GM04504 (cell line): ENCODE measurements at places on chromosomes 5 and 9.

- DNase-seq = no peak
Observed at GRCh38 chr9:80030801-80031200, 459.0 kb downstream of the TLE4 start.

DNA sequence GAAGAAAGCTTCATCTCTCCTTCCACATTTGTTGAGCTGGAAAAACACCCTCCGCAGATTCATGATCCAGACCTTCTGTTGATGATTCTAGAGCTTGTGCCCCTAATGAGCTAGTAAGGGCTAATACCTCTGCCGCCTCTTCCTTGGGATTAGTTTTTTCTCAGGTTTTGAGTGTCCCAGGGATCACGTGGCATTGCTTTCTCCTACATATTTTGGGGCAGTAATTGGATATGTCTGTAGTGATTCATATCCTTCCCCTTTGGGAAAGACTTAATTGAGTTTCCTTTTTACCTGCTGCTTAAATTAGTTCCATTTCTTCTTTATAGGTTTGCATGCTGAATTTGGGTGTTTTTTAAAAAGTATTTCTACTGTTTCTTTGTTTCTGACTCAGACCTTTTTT, 143.9 kb downstream of the GOLPH3 start:
- DNase-seq = no peak

DNA sequence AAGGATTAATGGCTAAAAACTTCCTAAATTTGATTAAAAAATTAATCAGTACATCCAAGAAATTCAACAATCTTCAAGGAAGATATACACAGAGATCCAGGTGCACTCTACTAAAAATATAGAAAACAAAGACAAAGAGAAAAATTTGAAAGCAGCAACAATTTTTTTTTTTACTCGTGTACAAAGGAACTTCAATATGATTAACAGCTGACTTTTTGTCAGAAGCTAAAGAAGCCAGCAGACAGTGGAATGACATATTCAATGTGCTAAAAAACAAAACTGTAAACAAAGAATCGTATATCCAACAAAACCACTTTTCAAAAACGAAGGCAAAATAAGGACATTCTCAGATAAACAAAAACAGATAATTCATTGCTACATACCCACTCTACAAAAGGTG, 234.6 kb downstream of the FSTL4 start:
- no peak for DNase-seq

DNA sequence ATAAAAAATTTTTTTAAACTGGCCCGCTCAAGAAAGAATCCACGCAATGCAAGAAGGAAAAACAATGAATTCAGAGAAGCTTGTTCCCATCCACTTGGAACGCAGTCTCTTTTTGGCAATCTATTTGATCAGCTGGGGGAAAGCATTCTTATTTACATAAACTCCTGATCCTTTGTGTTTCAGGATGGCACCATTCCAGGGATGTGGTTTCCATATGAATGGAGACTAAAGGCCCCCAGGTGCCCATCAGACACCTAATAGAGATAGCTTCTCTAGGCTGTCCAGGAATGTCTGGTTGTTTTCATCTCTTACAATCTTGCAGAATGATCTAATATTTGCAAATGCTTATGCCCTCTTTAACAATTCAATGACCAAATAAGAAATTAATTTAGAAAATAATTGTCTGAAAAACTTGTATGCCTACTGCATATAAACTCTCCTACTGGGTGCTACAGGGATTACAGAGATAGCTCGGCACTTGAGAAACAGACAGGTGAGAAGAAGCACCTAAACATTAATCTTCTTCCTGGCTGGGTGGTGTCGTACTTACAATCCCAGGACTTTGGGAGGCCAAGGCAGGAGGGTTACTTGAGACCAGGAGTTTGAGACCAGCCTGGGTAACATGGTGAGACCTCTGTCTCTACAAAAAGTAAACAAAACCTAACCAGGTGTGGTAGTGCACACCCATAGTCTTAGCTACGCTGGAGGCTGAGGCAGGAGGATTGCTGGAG, 3.0 kb upstream of the RASGRF2 start:
- DNase-seq = no peak

- no peak for DNase-seq
Observed at GRCh38 chr5:181098762-181099601, 32.0 kb downstream of the OR2V1 start.

DNA sequence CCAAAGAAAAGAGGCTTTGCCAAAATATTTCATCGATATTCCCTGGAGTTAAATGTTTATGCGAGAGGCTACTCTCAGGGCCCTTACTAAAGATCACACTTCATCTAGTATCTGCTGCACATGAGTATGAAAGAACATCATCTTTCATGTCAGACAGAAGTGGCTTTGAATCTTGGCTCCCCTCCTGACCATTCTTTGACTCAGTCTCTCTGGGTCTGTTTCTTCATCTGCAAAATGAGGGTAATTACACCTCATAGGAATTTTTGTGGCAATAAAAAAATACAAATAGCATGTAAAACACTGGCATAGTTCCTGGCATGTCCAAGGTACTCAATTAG, 58.1 kb downstream of the SLIT3 start:
- DNase-seq = no peak

DNA sequence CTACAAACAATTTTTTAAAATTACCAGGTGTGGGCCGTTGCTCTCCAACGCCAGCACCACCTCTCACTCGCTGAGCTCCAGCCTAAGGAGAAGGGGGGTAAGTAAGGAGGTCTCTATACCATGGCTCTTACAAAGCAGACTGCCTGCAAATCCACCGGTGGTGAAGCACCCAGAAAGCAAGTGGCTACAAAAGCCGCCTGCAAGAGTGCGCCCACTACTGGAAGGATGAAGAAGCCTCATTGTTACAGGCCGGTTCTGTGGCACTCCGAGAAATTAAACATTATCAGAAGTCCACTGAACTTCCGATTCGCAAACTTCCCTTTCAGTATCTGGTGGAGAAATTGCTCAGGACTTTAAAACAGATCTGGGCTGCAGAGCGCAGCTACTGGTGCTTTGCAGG, 46.0 kb downstream of the CDO1 start:
- DNase-seq = no peak

DNA sequence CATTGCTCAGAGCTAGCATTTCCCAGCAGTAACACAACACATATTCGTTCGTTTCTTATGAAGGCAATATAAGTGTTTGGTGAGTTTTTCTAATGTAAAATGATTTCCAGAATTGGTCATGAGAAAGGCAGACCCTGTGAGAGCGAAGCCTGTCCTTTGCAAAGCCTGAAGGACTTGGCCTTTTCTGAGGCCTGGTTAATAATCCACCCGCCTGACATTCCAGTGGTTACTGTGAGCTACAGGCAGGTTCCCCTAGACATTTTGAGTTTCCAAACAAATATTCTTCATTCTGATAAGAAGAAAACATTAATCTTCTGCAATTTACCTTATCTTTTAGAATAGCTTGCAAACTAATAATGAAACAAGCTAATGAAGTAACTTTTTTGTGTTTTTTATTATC, 38.0 kb downstream of the ADAMTS16 start:
- DNase-seq = no peak

GRCh38 chr9:98409719-98410118, 154.3 kb upstream of the TBC1D2 start:
- no peak for DNase-seq

DNA sequence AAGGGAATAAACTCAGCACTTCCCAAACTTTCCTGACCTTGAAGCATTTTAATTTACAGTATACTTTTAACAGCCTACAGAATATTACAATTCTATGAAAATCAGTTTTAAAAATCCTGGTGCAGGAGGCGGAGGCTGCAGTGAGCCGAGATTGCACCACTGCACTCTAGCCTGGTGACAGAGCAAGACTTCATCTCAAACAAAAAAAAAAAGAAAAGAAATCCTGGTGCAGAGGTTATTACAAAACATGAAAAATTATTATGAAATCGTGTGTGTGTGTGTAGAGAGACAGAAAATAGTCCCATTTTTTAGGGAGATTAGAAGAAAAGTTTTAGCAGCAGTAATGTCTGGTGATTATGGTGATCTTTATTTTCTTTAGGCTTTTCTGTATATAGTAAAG, 26.9 kb downstream of the GOLPH3 start:
- no peak for DNase-seq

DNA sequence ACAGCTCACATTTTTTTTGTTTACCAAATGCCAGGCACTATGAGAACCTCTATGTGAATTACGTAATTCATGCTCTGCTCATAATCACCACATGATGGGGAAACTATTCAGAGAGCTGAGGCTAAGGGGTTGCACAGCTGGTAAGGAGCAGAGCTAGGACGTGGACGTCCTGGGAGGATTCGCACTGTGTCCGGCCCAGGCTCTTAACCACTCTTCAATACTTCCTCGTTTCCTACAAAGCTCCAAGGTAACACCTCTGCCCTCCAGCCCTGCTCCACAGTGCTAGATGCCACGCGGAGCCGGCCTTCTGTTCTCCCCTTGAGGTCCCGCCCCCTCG, 8.7 kb downstream of the PHF19 start:
- peak; percentile 53 for DNase-seq

DNA sequence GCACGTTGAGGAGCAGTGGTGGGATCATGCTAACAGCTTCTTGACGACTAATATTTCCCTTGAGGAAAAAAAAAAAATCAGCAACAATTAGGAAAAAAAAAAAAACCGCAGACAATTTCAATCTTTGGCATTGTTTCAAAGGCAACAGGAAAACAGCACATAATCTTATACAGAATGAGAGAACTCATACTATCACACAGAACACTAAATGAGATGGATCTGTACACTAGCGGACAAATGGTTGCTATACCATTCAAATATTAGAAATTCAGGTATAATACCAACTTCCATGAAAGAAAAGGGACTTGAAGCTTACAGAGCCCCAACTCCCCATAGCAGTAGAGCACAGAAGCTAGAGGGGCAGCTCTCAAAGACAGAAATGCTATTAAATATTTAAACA, 9.6 kb downstream of the NSUN2 start:
- no peak for DNase-seq

DNA sequence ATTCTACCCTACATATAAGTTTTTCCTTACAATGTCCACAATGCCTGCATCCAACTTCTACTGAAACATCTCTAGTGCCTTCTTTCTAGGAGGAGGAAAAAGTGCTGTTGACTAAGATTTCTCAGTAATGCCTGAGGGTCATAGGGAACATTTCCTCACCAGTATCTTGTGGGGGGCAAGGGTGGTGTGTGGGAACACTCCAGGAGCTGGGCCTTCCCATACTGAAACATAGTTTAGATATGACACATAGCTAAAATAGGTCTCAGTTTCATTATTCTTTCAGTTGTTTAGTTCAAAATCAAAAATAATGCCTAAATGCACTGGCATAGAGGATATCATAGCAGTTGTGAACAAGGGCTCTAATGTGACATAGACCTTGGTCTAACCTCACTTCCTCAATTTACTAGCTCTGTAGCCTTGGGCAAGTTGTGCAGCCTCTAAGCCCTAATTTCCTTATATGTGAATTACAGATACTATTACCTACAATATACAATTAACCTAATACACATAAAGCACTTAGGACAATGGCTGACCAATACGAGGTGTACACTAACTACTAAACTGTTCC, 66.1 kb downstream of the HAPLN1 start:
- no peak for DNase-seq

DNA sequence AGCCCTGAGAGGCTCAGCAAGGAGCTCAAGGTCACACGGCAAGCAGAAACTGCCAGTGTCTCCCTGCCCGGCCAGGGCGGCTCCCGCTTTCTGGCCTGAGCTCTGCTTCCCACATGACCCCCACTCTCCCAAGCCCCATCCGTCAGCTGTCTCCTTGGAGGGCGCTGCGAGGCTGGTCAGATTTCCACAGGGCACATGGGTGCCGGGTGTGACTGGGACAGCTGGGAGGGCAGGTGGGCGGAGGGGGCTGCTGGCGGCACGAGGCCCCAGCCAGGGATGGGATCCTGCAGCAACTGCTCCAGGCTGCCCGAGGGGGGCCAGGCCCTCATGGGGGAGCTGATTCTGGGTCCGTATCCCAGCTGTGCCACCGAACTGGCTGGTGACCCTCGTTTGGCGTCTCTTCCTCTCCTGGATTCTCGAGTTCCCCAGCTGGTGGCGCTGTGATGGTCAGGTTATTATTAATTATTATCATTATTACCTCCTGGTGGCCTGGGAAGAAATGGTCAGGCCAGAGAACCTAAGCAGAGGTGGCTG, 12.9 kb upstream of the WDR38 start:
- DNase-seq = no peak

DNA sequence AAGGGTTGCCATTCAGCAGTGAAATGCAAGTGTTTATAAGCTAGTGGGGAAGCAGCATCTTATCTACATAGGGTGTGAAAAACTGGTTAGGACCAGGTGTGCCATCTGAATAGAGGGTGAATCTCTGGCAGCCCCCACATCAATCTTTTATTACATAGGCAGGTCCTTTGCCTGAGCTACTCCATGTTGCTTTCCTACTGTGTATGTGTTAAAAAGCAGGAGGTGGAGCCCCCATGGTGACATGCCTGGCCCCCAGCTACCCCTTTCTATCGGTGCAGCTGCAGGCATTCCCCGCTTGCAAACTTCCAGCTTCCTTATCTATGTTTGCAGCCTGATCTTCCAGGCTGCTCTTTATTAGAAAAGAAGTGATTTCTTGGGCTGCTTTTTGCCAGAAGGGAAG, 353.5 kb downstream of the SPATA31D1 start:
- DNase-seq = no peak

GRCh38 chr9:108681851-108682590, 173.8 kb downstream of the ACTL7B start:
- no peak for DNase-seq

DNA sequence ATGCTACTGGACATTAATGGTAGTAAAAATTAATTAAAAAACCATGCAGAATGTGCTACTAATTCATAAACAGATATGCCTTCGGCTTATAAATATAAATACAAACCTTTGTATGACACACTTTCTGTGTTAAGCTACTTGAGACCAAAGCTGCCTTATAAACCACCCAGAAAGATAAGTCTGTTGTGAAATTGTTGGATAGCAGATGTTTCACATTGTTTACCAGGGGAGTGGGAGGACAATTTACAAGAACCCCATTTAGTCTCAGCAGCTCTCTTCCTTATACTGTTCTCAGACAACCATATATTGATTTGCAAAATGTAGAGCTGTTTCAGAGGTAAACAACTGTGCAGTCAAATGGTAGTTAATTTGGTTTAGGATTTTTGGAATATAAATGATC, 524.4 kb downstream of the PRR16 start:
- DNase-seq = no peak

DNA sequence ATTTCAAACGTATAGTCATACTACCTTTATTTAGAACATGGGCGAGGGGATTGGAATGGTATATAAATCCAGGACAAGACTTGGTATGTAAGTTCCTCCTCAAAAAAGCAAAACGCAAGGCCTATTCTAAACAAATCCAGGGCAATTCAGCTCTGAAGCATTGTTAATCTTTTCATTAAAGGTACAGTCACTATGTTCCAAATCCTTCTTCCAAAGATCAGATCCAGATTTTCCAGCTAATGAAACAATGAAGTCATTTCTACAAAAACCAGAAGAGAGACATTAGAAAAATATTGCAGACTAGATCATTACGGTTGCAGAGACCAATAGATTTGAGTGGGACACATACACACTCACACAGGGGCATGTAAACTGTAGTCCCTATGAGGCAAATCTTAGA, 116.1 kb upstream of the BNC2 start:
- no peak for DNase-seq

DNA sequence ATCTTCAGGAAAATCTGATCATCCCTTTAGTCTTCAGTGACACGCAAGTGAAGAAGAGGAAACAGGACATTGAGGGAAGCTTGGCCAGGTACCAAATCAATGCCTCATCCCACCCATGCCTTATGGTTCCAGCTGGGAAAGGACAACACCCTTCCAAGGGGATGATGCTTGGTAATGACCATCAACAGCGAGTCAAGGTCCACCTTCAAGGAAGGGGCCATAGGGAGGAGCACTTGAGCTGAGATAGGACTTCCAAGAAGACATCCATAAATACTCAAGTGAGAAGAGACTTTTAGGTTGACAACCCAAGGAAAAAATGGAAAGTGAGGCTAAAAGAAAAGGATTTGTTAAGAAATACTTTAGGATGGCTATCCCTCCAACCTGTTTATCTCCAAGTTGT, 27.1 kb upstream of the GAS1 start:
- DNase-seq = no peak
